ENCODE measurements at places on chromosomes 7 and 10.

GRCh38 chr10:5450605-5451384, 38.4 kb downstream of the NET1 start:
- DNase-seq: no peak

DNA sequence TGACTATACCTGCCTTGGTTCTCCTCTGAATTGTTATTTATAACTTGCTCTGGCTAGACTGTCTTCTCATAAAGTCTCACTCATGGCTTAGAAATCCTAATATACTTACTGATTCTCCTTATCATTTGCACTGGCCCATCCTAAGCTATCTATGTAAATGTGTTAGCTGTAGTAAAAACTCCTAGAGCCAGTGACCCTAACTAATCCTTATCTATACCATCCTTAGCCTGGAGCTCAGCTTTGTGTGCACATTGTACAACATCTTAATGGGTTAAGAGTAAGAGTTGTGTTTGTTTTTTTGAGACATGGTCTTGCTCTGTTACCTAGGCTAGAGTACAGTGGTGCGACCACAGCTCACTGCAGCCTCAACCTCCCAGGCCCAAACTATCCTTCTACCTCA, 40.8 kb downstream of the LAMB4 start:
- DNase-seq: no peak

DNA sequence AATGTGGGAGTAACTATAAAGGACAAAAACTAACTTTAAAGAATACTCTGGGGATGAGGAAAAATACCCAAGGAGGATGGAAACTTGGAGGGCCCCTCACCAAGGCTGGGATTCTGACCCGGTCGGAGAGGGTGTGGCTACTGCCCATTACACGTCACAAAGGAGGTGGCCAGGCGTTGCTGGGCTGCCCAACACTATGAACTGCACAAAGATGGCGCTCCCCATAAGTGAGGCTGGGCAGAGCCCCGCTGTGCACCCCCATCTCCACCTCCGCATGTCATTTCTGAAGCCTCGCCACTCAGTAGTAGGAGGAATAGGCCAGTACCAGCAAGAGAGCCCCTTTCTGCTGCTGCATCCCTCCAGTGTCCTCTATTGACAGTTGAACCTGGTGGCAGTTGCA, 290.1 kb upstream of the ZNF32 start:
- no peak for DNase-seq

- peak; percentile 60 for DNase-seq
Observed at GRCh38 chr7:101743241-101743994, 74.0 kb upstream of the CUX1 start.

GRCh38 chr7:111168182-111168581, 77.3 kb downstream of the LRRN3 start:
- no peak for DNase-seq
